ENCODE measurements at places on chromosomes 5 and 9.

GRCh38 chr5:71633255-71634155 is 46.4 kb downstream of the MCCC2 start:
- no peak for DNase-seq

DNA sequence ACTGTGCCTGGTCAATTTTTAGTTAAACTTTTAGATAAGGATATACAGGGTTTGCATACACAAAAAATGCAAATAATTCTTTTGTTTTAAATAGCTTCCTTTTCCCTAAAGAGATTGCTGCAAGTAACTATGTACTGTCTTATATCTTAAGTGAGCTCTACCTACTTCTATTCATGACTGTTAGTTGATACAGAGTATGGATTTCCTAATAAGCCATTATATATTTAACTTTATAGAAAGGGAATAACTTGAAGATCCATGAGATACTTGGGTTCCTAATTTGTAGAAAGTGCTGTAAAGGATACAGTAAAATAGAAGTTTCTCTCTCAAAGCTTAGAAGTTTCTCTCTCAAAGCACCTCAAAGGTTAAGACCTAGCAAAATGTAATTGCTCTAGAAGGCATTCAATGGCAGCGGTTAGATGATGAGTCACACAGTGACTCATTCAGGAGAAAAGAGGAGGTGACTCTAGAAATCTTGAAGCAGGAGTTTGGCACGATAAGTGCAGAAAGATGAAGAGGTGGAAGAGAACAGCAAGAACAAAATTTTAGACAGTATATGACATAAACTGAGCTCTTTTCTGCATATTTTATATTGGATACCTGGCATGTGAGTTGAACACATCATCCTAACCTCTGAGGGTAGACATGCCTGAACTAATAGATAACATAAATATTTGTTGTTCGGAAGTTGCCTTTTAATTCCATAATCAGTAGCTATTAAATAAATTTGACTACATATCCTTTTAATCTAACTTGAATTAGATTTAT is 5.5 kb upstream of the DNAJC21 start:
- no peak for DNase-seq

DNA sequence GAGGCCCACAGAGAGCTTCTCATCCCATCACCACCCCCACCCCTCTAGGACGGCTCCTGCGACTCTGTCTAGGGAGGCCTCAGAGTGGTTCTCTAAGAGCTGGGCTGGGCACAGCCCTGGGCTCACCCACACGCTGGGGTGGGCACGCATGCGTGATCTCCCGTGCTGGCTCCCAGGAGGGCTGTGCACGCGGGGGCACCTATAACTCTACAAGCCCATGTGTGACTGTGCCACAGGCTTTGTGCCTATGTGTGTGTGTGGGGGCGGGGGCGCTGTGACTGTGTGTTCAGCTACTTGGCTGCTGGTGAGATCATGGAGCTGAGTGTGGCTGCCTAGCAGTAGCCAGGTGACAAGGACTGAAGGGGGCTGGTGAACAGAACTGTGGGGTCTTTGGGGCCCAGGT is 32.2 kb downstream of the NDUFA8 start:
- no peak for DNase-seq

DNA sequence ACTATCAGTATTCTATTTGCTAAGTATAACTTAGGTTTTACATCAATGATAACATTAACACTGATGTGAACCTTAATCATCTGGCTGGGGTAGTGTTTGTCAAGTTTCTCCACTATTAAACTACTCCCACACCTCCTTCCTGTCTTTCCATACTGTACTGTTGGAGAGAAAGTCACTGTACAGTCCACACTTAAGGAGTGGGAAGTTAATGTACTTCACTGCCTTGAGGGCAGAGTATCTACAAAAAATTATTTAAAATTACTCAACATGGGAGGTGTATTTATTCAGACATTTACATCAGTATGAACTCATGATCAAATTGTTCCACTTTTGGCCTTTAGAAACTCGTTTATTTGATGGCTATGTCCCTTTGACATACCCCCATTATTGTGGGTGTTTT is 11.9 kb downstream of the UHRF2 start:
- no peak for DNase-seq

DNA sequence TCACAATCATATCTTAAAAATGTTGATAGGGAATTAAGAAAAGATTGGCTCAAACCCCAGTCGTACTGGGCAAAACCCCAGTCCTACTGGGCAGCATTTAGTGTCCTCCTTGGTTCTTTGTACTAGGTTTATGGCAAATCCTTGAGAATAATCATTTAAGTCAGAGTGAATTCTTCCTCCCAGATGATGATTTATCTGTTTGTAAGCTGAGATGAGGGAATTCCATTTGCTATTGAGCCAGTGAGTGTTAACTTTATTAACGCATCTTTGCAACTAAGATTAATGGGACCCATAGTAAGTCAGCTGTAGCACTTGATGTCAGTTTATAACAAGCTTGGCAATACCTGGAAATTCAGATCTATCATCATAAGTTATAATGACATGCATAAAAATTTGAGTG is 821.8 kb upstream of the DMAC1 start:
- DNase-seq = no peak

DNA sequence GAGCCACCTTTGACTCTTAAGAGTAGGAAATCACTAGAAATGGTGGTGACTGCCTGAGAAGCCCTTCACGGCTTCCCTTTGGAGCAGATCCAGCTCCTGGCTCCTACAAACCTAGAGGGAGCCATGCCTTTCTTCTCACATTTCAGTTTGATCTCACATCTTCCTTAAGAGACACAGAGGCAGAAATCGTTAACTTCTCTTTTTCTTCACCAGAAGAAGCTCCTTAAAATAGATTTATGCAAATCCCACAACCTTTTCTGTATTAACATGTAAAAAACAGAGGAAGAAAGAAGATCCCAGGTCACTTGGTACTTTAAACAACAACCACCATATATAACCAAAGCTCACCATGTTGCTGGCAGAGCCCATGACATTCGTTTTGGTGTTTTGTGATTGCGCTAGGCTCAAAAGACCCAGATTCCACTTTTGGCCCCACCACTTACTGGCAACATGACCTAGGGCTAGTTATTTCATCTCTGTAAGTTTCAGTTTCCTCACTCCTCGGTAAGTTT is 29.6 kb downstream of the PAX5 start:
- DNase-seq = no peak

- no peak for DNase-seq
These were observed 39.5 kb upstream of the HSPB3 start for GRCh38 chr5:54415896-54416601.

GRCh38 chr9:69421908-69422801 is 97.1 kb downstream of the ENTREP1 start:
- DNase-seq = peak; percentile 61

GRCh38 chr9:124663046-124663961 is 107.8 kb downstream of the NR6A1 start:
- no peak for DNase-seq

- peak; percentile 27 for DNase-seq
These were observed 546 bp downstream of the DNAJB5 start for GRCh38 chr9:34989946-34990635.

- no peak for DNase-seq
These were observed 61.5 kb downstream of the RAI14 start for GRCh38 chr5:34717426-34718327.

DNA sequence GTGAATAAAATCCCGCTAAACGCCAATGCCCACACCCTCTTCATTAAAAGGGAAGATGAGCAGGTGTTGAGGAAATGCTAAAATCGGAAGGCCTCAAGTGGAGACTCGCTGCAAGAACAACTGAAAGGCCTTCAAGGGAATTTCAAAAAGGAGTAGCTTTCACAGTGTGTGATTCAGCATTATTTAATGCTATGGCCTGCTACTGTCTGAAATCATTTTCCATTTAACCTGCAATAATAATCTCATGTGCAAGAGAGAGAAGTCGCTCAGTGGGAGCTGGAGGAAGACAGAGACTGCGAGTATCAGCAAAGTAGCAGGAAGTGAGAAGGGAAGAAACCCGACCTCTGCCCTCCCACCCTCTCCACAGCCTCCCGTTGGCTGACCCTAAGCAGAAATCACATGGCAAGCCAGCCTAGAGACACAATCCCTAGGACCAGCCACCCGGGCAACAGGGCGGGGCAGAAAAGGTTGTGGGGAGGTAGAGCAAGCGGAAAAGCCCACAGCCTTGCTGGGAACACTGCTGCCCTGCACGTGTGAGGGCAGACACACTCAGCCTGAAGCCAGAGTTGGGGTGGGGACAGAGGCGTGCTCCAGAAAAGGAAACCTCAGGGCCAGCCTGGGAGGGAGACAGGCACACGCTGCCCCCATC is 39.9 kb upstream of the CTSL start:
- no peak for DNase-seq

DNA sequence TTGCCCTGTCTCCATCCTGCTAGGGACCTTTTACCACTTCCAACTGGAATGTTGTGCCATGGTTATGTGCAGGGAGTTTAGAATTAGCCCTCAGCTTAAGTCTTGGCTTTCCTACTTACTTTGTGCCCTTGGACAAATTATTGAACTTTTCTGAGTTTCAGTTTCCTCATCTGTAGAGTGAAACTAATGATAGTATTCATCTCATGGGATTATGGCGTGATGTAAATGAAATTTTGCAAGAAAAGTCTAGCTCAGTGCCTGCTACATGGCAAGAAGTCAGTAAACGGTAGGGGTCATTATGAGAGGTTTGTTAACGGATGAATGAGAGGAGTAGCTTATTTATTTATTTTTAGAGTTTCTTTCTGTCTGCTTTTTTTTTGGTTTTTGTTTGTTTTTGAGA is 1.8 kb downstream of the MVB12B start:
- no peak for DNase-seq

DNA sequence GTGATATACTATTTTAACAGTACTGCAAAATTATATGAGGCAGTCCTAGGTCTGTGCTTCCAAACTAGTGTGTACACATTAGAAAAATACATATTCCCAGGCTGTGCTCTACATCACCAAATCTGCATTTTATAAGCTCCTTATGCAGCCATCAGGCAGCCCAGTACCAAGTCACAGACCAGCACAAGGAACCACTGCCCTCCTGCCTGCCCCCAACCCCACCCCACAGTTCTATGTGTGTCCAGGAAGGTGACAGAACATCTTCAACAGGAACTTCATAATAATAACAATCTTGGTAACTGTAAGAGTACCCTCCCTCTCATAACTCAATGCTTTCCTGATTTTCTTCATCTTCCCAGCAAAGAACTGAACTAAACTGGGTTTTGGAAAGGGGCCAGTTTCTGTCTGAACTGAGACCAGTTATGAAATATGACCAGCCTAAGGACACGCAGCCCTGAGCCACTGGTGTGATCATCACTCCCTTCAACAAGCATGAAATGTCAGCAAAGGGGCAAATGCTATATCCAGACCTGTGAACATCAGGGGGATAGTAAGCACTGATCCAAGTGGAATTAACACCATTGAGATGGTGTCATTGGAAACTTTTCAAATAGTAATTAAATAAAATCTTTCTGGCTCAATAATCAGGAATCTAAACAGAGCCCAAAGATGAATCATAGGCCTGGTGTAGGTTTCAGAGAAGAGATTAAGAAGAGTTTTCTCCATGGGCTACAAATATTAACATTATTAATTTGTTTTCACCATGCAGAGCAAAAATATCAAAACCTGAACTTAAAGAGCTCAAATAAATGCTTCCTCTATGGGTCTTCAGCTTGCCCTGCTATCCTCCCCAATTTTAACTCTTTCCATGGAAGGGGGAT is 82.1 kb downstream of the DPYSL3 start:
- DNase-seq = no peak

GRCh38 chr5:135229679-135230132 is 169.3 kb downstream of the MACROH2A1 start:
- DNase-seq = no peak

DNA sequence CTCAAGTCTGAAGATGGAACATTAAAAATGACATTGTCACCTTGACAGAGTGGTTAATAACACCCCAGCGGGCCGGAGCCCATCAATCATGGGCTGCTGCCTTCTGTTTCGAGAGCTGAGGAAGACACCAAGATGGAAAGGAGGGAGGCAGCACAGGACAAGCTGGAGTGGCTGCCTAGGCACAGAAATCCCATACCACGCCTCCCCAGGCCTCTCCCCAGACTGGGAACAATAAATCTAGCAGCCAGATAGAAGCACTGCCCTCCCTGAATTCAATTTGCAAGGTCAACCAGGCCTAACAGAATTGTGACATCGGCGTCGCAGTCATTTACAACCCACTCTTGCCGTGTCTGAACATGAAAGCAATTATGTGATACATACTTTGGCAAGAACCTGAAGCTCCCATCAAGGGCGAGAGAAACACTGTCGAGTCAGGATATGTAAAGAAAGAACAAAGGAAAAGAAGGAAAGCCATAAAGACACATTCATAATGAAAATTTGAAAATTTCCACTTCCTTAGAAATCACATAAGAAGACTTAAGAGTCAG is 35.4 kb upstream of the ZNF354A start:
- DNase-seq = no peak

GRCh38 chr9:72476617-72477437 is 44.6 kb upstream of the TMC1 start:
- no peak for DNase-seq

GRCh38 chr5:8756498-8757084 is 789.3 kb downstream of the SEMA5A start:
- DNase-seq = peak; percentile 43

All from NCI-H774 (cell line).